Bone marrow (tissue), 2 donors: ENCODE measurements at places on chromosomes 1 and 21.

- no peak for DNase-seq
Observed at GRCh38 chr1:8674912-8675311, 142.5 kb downstream of the RERE start.

- DNase-seq = no peak
Observed at GRCh38 chr1:27227765-27228164, 6.7 kb upstream of the WDTC1 start.

- DNase-seq = no peak
Observed at GRCh38 chr1:47782414-47783166, 214.6 kb downstream of the TRABD2B start.

DNA sequence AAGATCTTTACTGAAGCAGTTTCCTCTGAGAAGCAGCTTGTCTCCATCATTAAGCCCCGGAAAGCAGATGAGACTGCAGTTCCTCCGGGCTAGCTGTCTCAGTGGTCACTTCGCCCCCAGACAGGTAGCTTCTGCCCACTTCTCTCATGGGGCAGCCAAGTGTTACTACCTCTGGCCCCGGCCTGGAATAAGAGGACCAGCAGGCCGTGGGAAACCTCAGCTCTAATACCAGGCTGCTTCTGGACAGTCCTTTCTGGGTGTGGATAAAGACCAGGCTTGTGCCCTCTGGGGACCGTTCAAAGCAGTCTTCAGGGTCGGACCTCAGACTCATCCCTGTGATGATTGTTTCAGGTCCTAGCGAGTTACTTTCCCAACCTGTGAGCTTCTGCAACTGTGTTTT lies 54.8 kb downstream of the RUNX3 start:
- no peak for DNase-seq

DNA sequence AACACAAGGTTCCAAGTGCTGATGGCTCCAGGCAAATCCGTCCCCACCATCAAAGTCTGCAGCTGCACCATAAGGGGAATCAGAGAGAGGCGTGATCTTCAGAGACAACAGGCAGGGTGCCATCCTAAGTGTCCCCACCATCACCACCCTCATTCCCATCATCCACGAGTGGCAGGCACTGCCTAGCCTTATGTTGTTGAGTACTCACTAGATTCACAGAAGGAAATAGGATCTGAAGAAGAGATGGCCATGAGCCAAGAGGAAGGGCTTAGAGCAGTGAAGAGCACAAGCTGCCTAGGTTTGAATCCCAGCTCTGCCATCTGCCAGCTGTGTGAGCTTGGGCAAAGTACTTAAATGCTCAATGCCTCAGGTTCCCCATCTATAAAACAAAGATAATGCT lies 207.3 kb upstream of the CSF3R start:
- no peak for DNase-seq
